ENCODE measurements at places on chromosomes 3 and 15. TPM values are rescaled to one million over a fixed set of nuclear protein-coding genes. Genes with fewer than 3 reads are reported as not detected.

The CSPG4 gene
- total RNA-seq, result not detected

The SLC22A14 gene
- not detected for total RNA-seq

The FETUB gene
- total RNA-seq, result not detected

The FMN1 gene
- 0.05 TPM for total RNA-seq

The KNG1 gene
- total RNA-seq, result not detected

The RBPMS2 gene
- not detected for total RNA-seq

The KY gene
- not detected for total RNA-seq

The BDH1 gene
- 71.0 TPM for total RNA-seq

The LSAMP gene
- not detected for total RNA-seq

The PSTPIP1 gene
- 224 TPM for total RNA-seq

The XCR1 gene
- 0.05 TPM for total RNA-seq

The OSTN gene
- not detected for total RNA-seq

The RBP2 gene
- total RNA-seq, result not detected

The TF gene
- 0.22 TPM for total RNA-seq

The UQCC5 gene
- total RNA-seq, result 5.0 TPM

The AGBL1 gene
- not detected for total RNA-seq

The IL17RE gene
- 2.4 TPM for total RNA-seq

The FANCD2 gene
- total RNA-seq, result 40.7 TPM

The ZNF501 gene
- total RNA-seq, result 1.2 TPM

The LEKR1 gene
- 0.59 TPM for total RNA-seq

The DUOXA2 gene
- total RNA-seq, result not detected

The MESP2 gene
- total RNA-seq, result not detected

The CLN6 gene
- total RNA-seq, result 66.8 TPM

The ALDH1A2 gene
- not detected for total RNA-seq

The BUB1B gene
- total RNA-seq, result 49.9 TPM

The AMIGO3 gene
- 0.51 TPM for total RNA-seq

The TJP1 gene
- not detected for total RNA-seq

The MRAS gene
- not detected for total RNA-seq

The SEMA3B gene
- total RNA-seq, result 1.2 TPM

The TGM4 gene
- total RNA-seq, result not detected

The MINAR1 gene
- total RNA-seq, result 0.88 TPM

The CD96 gene
- 287 TPM for total RNA-seq

The COL7A1 gene
- 1.9 TPM for total RNA-seq

The GALNT15 gene
- not detected for total RNA-seq

The GABRA5 gene
- total RNA-seq, result not detected
